Stomach (tissue), 19 donors: ENCODE measurements at places on chromosomes 6 and 20. TPM values are rescaled to one million over a fixed set of nuclear protein-coding genes. Genes with fewer than 3 reads are reported as not detected.

DNA sequence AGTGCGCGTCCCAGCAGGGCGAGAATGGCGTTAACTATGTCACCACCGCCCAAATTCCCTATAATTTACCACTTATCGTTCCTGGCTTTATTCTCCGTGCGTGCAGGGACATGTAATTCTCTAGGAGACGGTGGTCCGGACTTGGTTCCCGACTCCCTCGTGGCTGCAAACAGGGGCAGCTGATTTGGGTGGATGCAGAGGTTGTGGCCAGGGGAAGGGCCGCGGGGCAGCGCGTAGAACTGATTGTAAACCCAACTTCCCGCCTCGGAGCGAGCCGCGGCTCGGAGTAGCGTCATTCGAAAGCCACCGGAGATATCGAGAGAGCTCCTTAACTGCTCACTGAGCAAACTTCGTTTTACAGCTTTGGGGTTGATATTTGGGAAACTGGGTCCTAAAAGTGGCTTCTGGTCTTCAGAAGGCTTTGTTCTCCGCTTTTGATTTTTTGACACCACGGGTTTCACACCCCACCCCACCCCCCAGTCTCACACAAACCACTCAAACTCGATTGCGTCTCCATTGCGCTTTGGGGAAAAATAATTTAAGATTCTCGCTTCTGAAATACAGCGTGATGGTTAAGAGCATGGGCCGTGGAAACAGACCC lies 17.5 kb upstream of the ZSCAN9 start:
- H3K27ac ChIP-seq, result no peak overlapping the region
- peak; percentile 65 for DNase-seq
- no peaks in the 10 kb centered on the region for H3K36me3 ChIP-seq
- peaks cover 25% of the 10 kb centered on the region for H3K4me1 ChIP-seq
- H3K27me3 ChIP-seq, result peaks cover 8% of the 10 kb centered on the region

DNA sequence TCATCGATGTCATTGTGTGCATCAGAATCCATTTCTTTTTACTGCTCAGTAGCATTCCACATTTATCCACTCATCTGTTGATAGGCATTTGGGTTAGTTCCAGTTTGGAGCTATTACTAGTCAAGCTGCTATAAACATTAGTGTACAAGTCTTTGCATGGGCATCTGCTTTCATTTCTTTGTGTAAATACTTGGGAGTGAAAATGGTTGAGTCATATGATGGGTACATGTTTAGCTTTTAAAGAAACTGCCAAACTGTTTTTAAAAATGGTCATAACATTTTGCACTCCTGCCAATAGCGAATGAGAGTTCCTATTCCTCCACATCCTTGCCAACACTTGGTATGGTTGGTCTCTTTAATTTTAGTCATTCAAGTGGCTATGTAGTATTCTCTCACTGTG lies 21.2 kb upstream of the SLC22A2 start:
- no peak overlapping the region for H3K4me3 ChIP-seq
- H3K36me3 ChIP-seq, result no peaks in the 10 kb centered on the region
- H3K27me3 ChIP-seq, result no peaks in the 10 kb centered on the region
- H3K4me1 ChIP-seq, result no peaks in the 10 kb centered on the region

- H3K4me3 ChIP-seq, result peak overlapping the region; percentile 30
- H3K4me1 ChIP-seq, result peaks cover 20% of the 10 kb centered on the region
- H3K27ac ChIP-seq, result no peak overlapping the region
- no peaks in the 10 kb centered on the region for H3K36me3 ChIP-seq
- no peak for DNase-seq
Measured at GRCh38 chr6:28206928-28207509, 18.1 kb upstream of the ZSCAN9 start.

DNA sequence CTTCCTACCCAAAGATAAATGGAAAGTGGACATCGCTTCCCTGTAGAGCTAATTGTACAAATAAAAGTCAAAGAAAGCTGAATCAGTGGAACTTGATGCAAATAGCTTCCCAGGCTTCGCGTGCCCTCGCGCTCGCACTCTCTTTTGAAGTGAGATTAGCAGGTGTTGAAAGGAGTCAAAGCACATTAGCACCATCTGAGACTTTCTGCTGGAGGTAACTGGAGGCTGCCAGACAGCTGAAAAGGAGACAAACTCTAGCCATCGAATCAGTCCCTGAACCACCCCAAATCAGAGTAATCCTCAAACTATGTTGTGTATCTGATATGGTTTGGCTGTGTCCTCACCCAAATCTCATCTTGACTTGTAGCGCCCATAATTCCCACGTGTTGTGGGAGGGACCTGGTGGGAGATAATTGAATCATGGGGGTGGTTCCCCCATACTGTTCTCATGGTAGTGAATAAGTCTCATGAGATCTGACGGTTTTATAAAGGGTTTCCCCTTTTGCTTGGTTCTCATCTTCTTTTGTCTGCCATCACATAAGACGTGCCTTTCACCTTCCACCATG lies 23.7 kb downstream of the SULF2 start:
- no peaks in the 10 kb centered on the region for H3K4me1 ChIP-seq
- H3K36me3 ChIP-seq, result peaks cover 11% of the 10 kb centered on the region
- no peak overlapping the region for H3K27ac ChIP-seq
- peaks cover 10% of the 10 kb centered on the region for H3K27me3 ChIP-seq
- no peak for DNase-seq

GRCh38 chr6:35359744-35360348 lies 17.5 kb downstream of the PPARD start:
- peak overlapping the region; percentile 71 for H3K27ac ChIP-seq
- H3K4me1 ChIP-seq, result peaks cover 42% of the 10 kb centered on the region
- no peak for DNase-seq
- H3K36me3 ChIP-seq, result peaks cover 17% of the 10 kb centered on the region
- no peak overlapping the region for H3K4me3 ChIP-seq

GRCh38 chr20:31560094-31560745 lies 44.9 kb upstream of the ID1 start:
- peaks cover 17% of the 10 kb centered on the region for H3K4me1 ChIP-seq
- no peaks in the 10 kb centered on the region for H3K27me3 ChIP-seq
- DNase-seq, result peak; percentile 84
- peak overlapping the region; percentile 22 for H3K27ac ChIP-seq

GRCh38 chr20:51284176-51284575 lies 258.3 kb downstream of the NFATC2 start:
- H3K36me3 ChIP-seq, result no peaks in the 10 kb centered on the region
- H3K4me3 ChIP-seq, result no peak overlapping the region
- no peak overlapping the region for H3K27ac ChIP-seq
- H3K27me3 ChIP-seq, result no peaks in the 10 kb centered on the region

- H3K4me3 ChIP-seq, result no peak overlapping the region
- H3K27ac ChIP-seq, result no peak overlapping the region
- no peaks in the 10 kb centered on the region for H3K27me3 ChIP-seq
- H3K36me3 ChIP-seq, result no peaks in the 10 kb centered on the region
- no peak for DNase-seq
Measured at GRCh38 chr6:125377621-125378020, 75.9 kb upstream of the HDDC2 start.

GRCh38 chr6:35945650-35946025 lies 24.7 kb upstream of the SRPK1 start:
- H3K4me3 ChIP-seq, result no peak overlapping the region
- H3K36me3 ChIP-seq, result no peaks in the 10 kb centered on the region
- no peaks in the 10 kb centered on the region for H3K27me3 ChIP-seq
- DNase-seq, result no peak
- no peaks in the 10 kb centered on the region for H3K4me1 ChIP-seq
- no peak overlapping the region for H3K27ac ChIP-seq

DNA sequence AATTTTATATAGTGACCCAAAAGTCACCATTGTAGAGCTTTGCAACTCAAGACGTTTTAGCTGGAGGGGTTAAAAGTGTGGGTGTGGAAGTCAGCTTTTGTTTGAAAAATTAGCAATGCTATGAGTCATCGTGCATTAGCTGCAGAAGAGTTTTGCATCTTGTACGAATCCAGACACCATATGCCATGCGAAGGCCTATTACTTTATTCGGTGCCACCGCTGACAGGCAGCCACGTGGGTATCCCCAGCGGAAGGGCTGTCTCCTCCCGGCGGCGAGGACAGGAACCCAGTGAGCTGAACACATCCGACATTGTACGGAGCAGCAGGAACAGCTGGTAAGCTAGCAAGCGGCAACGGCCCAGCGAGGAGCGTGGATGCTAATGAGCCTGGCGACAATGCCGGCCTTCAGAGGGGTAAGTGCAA lies 84.4 kb downstream of the INSM1 start:
- no peak overlapping the region for H3K27ac ChIP-seq
- H3K27me3 ChIP-seq, result no peaks in the 10 kb centered on the region
- peaks cover 12% of the 10 kb centered on the region for H3K4me1 ChIP-seq
- H3K36me3 ChIP-seq, result peaks cover 29% of the 10 kb centered on the region
- no peak overlapping the region for H3K4me3 ChIP-seq

GRCh38 chr6:41597246-41598000 lies 40.8 kb upstream of the MDFI start:
- no peaks in the 10 kb centered on the region for H3K27me3 ChIP-seq
- DNase-seq, result no peak
- no peak overlapping the region for H3K4me3 ChIP-seq
- peaks cover 17% of the 10 kb centered on the region for H3K4me1 ChIP-seq

DNA sequence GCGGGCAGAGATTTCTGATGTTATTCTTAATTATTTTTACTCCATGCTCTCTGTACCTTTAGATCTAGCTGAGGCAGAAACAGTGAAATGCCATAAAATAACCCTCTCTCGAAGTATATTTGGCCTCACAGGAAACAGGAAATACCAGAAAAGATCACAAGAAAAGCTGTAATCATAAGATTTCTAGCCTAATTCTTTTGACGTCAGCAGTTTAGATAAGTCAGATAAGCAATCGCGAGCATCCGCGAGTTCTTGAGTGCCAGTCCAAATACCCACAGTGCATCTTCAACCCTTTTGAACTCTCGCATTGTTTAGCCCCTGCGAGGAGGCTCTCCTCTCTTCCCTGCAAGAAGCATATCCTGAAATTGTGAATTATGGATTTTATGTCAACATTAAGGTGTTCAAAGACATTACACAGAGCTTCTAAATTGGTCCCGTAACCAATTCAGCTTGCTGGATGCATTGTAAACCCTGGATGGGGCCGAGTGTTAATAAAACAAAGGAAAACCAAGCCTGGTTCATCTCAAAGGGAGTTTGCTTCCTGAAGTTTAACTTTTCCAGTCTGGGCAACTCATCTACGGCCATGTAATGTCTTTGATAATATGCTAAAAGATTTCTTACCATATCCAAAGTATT lies 198.9 kb downstream of the MTFR2 start:
- H3K27ac ChIP-seq, result peak overlapping the region; percentile 69
- no peaks in the 10 kb centered on the region for H3K36me3 ChIP-seq
- no peaks in the 10 kb centered on the region for H3K27me3 ChIP-seq
- H3K4me1 ChIP-seq, result no peaks in the 10 kb centered on the region

GRCh38 chr20:57388953-57389694 lies 2.1 kb upstream of the RBM38 start:
- peak overlapping the region; percentile 37 for H3K4me3 ChIP-seq
- no peaks in the 10 kb centered on the region for H3K27me3 ChIP-seq
- no peaks in the 10 kb centered on the region for H3K36me3 ChIP-seq
- peak overlapping the region; percentile 65 for H3K27ac ChIP-seq

DNA sequence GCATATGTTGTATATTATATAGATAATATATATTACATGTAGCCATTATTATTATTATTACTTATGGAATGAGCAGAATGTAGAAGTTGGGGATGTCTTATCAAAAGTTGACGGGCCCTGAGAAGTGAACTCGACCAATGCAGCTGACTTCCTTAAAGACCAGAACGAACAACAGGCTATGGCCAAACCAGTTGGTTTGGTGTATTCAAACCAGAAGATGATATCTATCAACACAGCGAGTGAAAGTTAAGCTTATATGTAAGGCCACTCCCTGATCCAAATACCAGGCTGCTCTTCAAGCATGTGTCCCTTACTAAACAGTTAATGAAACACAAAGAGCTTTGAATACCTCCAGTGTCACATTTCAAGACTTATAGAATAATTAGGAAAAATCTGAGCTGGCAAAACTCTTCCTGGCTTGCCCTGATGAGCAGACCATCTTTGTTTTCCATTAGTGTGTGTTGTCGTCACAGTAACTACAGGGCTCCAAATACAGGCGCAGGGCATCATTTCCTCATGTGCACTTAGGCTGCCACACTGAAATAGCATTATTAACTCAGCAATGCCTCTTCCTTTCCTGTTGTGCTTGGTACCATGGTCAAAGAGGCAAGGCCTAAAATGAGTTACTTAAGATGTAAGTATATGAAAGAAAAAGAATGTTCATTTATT lies 6.6 kb downstream of the FILIP1 start:
- no peak for DNase-seq
- peaks cover 4% of the 10 kb centered on the region for H3K4me1 ChIP-seq
- no peak overlapping the region for H3K4me3 ChIP-seq
- H3K27me3 ChIP-seq, result no peaks in the 10 kb centered on the region

DNA sequence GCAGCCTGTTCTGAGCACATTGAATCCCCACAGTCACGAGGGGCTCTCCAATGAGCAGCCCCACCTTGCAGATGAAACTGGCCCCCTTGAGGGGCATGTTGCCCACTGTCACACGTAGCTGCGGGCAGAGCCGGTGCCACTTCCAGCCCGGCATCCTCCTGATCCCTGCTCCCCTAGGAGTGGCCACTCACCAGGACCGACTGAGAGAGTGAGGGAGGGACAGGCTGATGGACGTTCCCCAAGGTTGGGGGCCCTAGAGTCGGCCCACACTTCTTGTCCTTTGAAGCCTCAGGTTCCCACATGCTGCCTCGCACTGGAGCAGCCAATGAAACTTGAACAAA lies 10.5 kb downstream of the ENTPD6 start:
- H3K36me3 ChIP-seq, result peaks cover 34% of the 10 kb centered on the region
- H3K27ac ChIP-seq, result no peak overlapping the region
- no peak overlapping the region for H3K4me3 ChIP-seq
- no peaks in the 10 kb centered on the region for H3K27me3 ChIP-seq
- H3K4me1 ChIP-seq, result peaks cover 6% of the 10 kb centered on the region
- peak; percentile 22 for DNase-seq

PDYN gene
- total RNA-seq, result not detected

HUS1B gene
- 46.1 TPM for total RNA-seq

RPS21 gene
- 2,101 TPM for total RNA-seq

CYP39A1 gene
- total RNA-seq, result 1.8 TPM

EPPIN gene
- not detected for total RNA-seq

ACTL10 gene
- 1.2 TPM for total RNA-seq

FAM83C gene
- not detected for total RNA-seq
